ENCODE measurements at places on chromosomes 5 and 9.

- H3K4me3 ChIP-seq = no peak overlapping the region
- no peaks in the 10 kb centered on the region for H3K27me3 ChIP-seq
- H3K36me3 ChIP-seq = peaks cover 34% of the 10 kb centered on the region
- no peak overlapping the region for H3K27ac ChIP-seq
- DNase-seq = no peak
- peaks cover 14% of the 10 kb centered on the region for H3K4me1 ChIP-seq
Measured at GRCh38 chr9:4574657-4575243, 84.5 kb downstream of the SLC1A1 start.

DNA sequence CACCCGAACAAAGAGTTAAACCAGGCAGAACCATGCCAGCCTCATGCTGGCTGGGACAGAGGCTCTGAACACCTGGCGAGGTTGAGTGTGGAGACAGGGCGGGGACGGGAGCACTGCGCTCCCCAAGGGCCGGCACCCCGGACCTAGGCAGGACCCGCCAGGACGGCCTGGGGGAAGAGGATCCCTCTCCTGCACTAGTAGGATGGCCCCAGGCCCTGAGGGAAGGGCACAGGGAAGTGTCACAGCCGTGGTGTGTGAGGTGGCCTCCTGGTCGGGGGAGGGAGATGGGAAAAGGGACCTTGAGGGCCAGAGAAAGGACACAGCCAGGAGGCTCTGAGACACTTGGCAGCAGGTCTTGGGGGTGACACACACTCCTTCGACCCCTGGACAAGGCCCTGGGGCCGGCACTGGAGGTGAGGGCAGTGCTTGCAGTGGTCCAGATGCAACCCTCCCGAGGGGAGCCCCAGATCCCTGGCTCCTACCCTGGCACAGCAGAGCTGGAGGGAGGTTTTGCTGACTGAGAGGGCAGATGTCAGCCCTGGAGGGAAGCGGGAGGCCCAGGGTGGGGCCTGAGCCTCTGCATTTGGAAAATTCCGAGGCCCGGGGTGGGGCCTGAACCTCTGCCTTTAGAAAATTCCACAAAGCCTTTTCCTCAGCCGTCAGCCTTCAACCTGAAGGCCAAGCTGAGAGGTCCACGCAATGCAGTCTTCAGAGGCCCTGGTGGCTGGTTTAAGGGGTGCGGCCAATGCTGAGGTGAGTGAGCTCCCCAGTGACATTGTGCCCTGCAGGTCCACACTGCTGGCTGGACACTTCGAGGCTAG lies 24.8 kb upstream of the TERT start:
- H3K27me3 ChIP-seq = no peaks in the 10 kb centered on the region
- peaks cover 73% of the 10 kb centered on the region for H3K36me3 ChIP-seq
- no peak for DNase-seq
- H3K27ac ChIP-seq = no peak overlapping the region
- peaks cover 5% of the 10 kb centered on the region for H3K4me1 ChIP-seq

DNA sequence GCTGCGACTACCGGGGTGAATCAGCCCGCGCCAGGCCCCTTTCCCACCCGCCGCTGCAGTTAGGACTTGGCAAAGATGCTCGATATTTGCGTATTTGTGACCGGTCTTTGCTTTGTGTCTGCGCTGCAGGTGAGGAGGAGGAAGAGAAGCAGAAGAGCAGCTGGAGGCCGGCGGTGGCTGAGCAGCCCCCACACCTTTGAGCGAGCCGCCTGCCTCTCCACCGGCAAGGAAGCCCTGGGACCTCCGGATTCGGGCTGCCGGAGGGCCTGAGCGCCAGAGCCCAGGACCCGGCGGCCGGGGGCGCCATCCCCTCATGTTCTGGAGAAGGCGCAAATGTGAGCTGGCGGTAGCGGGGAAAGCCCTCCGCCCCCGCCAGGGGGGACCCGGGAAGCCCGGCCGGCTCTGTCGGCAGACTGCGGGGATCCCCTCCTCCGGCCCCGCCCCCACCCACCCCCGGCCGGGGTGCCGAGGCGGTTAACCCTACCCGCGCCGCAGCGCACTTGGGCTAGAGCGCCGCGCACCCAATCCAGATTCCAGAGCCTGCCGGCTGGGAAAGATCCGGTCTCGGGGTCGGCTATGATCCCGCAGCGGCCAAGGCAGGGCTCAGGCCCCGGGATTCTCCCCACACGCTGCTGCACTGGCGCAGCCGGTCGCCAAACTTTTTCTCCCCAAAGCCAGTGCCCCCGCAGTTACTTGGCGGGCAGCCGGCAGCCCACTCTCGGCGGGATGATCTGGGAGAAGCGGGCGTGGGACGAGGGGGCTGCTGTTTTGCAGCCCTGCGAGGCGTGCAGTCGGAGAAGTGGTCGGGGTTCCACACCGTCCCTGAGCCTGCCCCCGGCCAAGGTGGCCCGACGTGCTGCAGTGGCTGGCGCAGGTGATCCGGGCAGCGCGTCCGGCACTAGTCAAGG lies 800 bp upstream of the KCNN2 start:
- DNase-seq = no peak
- peak overlapping the region; percentile 54 for H3K4me3 ChIP-seq
- peaks cover 29% of the 10 kb centered on the region for H3K4me1 ChIP-seq
- no peak overlapping the region for H3K27ac ChIP-seq

GRCh38 chr9:126773004-126773607 lies 31.7 kb upstream of the ZBTB43 start:
- no peak overlapping the region for H3K27ac ChIP-seq
- no peaks in the 10 kb centered on the region for H3K36me3 ChIP-seq
- no peaks in the 10 kb centered on the region for H3K27me3 ChIP-seq
- H3K4me3 ChIP-seq = no peak overlapping the region
- no peaks in the 10 kb centered on the region for H3K4me1 ChIP-seq

- H3K36me3 ChIP-seq = peaks cover 37% of the 10 kb centered on the region
- H3K4me1 ChIP-seq = no peaks in the 10 kb centered on the region
- peak within 1 kb of the TSS; percentile 51 for H3K4me3 ChIP-seq
- peak; percentile 75 for DNase-seq
Measured at GRCh38 chr5:150904479-150905311, at the start of gene ZNF300. TSS of gene ZNF300 (minus strand) at chr5:150904980. CDS start at chr5:150903155, 1,825 bp downstream.

DNA sequence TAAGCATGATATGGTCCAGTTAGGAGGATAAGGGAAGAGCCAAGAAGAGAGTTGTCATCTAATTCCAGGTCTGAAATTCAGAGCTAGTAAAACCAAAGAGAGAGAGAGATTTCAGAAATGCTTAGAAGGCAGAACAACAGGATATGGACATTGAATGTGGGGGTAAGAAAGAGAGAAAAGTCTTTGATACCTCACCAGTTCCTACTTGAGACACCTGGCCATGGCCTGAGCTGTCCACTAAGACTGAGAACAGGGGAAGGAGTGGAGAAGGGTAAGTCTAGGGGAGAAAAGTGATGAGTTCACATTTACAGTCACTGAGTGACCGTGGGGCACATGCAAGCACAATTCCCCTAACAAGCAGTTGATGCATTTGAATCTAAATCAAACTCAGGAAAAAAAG lies 35.5 kb downstream of the TIMD4 start:
- DNase-seq = no peak
- H3K36me3 ChIP-seq = no peaks in the 10 kb centered on the region
- H3K4me1 ChIP-seq = no peaks in the 10 kb centered on the region
- no peak overlapping the region for H3K27ac ChIP-seq

DNA sequence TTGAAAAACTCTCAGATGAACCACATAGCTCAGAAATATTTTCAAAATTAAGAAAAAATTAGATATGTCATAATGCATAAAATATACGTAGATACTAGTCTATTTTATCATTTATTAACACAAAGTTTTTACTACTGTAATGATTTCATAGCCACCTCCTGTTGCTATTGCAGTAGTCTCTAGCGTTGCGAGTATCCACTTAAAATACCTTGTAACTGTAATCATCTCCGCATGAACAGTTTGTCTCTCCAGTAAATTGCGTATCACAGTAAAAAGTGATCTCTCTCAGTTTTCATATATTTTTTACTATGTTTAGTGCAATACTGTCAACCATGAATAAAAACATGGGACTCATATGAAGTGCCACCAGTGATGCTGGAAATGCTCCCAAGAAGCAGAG lies 417.9 kb upstream of the ZNF462 start:
- H3K4me1 ChIP-seq = no peaks in the 10 kb centered on the region
- no peak for DNase-seq
- H3K27ac ChIP-seq = no peak overlapping the region
- H3K4me3 ChIP-seq = no peak overlapping the region

GRCh38 chr9:32398207-32398606 lies 13.8 kb downstream of the ACO1 start:
- no peaks in the 10 kb centered on the region for H3K36me3 ChIP-seq
- peaks cover 6% of the 10 kb centered on the region for H3K4me1 ChIP-seq
- no peak overlapping the region for H3K4me3 ChIP-seq
- no peak overlapping the region for H3K27ac ChIP-seq
- H3K27me3 ChIP-seq = no peaks in the 10 kb centered on the region

GRCh38 chr9:112065806-112066606 lies 109.1 kb downstream of the SUSD1 start:
- no peak for DNase-seq
- H3K27me3 ChIP-seq = no peaks in the 10 kb centered on the region
- H3K4me3 ChIP-seq = no peak overlapping the region
- no peaks in the 10 kb centered on the region for H3K4me1 ChIP-seq

- no peak overlapping the region for H3K4me3 ChIP-seq
- no peaks in the 10 kb centered on the region for H3K4me1 ChIP-seq
- H3K36me3 ChIP-seq = no peaks in the 10 kb centered on the region
- H3K27me3 ChIP-seq = no peaks in the 10 kb centered on the region
Measured at GRCh38 chr5:72602696-72603685, 95.8 kb upstream of the ZNF366 start.

- no peak overlapping the region for H3K27ac ChIP-seq
- no peaks in the 10 kb centered on the region for H3K36me3 ChIP-seq
- no peaks in the 10 kb centered on the region for H3K4me1 ChIP-seq
- no peak for DNase-seq
Measured at GRCh38 chr5:158212917-158213316, 354.0 kb upstream of the CLINT1 start.

GRCh38 chr5:156825688-156826087 lies 24.4 kb upstream of the PPP1R2B start:
- no peak overlapping the region for H3K27ac ChIP-seq
- H3K27me3 ChIP-seq = no peaks in the 10 kb centered on the region
- H3K4me1 ChIP-seq = no peaks in the 10 kb centered on the region
- no peaks in the 10 kb centered on the region for H3K36me3 ChIP-seq

- H3K4me3 ChIP-seq = no peak overlapping the region
- H3K36me3 ChIP-seq = no peaks in the 10 kb centered on the region
- no peak for DNase-seq
- peaks cover 78% of the 10 kb centered on the region for H3K4me1 ChIP-seq
Measured at GRCh38 chr9:38019731-38020130, 49.3 kb downstream of the SHB start.

- H3K4me3 ChIP-seq = no peak overlapping the region
- no peak for DNase-seq
- no peak overlapping the region for H3K27ac ChIP-seq
- no peaks in the 10 kb centered on the region for H3K36me3 ChIP-seq
- no peaks in the 10 kb centered on the region for H3K27me3 ChIP-seq
- peaks cover 8% of the 10 kb centered on the region for H3K4me1 ChIP-seq
Measured at GRCh38 chr9:89679016-89679415, 74.2 kb downstream of the GADD45G start.

- no peak overlapping the region for H3K4me3 ChIP-seq
- H3K36me3 ChIP-seq = peaks cover 21% of the 10 kb centered on the region
- no peaks in the 10 kb centered on the region for H3K27me3 ChIP-seq
Measured at GRCh38 chr9:36194326-36195000, 3.7 kb downstream of the CLTA start.

DNA sequence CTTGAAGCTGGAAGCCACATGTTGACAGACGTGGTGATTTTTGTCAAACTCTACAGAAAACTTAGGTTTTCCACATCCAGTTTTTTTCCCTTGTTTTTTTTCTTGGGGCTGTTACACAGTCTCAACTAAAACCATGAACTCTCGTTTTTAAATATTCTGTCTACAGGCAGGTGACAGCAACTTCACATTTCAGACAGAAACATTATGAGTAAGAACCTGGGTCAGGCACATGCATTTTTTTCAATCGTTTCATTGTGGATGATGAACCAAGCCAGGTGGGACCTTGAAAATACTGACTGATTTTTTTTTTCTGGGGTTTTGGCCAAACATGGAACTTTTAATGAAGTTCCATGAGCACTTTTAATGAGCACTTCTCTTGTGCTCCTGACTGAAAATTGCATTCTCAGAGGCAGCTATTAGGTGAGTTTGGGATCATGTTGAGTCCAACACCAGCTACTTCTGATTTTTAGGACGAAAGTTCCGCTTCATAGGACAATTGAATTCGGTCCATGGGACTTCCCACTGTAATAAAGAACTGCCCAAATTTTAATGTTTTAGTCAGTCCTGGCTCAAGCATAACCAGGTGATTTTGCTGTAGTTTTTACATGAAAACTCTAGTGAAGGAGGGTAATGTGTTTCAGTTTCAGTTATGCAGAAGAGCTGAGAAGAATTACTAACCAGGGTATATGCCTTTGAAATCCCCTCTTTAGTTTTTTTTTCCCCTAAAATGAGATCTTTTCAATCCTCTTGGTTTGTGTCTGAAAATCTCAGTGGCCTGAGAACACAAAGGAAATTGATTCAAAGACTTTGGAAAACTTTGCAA lies 93.2 kb upstream of the ADAMTS16 start:
- H3K27ac ChIP-seq = no peak overlapping the region
- DNase-seq = no peak
- no peak overlapping the region for H3K4me3 ChIP-seq
- no peaks in the 10 kb centered on the region for H3K27me3 ChIP-seq

- H3K4me1 ChIP-seq = no peaks in the 10 kb centered on the region
- no peaks in the 10 kb centered on the region for H3K36me3 ChIP-seq
- H3K27ac ChIP-seq = no peak overlapping the region
- no peak overlapping the region for H3K4me3 ChIP-seq
- H3K27me3 ChIP-seq = no peaks in the 10 kb centered on the region
Measured at GRCh38 chr5:17412760-17413671, 85.0 kb upstream of the TAF11L2 start.

- H3K4me1 ChIP-seq = no peaks in the 10 kb centered on the region
- no peak for DNase-seq
- no peaks in the 10 kb centered on the region for H3K27me3 ChIP-seq
Measured at GRCh38 chr5:56700711-56701110, 114.6 kb upstream of the MAP3K1 start.

DNA sequence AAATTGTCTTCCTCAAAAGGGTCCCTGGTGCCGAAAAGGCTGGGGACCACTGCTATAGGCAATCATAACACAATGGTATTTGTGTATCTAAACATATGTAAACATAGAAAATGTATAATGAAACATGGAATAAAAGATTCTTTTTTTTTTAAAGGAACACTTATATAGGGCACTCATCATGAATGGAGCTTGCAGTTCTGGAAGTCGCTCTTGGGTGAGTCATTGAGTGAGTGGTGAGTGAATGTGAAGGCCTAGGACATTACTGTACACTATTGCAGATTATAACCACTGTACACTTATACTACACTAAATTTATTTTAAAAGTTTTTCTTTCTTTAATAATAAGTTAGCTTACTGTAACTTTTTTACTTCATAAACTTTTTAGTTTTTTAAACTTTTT lies 176.4 kb downstream of the ARRDC3 start:
- no peak for DNase-seq
- H3K4me3 ChIP-seq = no peak overlapping the region
- no peaks in the 10 kb centered on the region for H3K27me3 ChIP-seq
- H3K27ac ChIP-seq = no peak overlapping the region
- no peaks in the 10 kb centered on the region for H3K4me1 ChIP-seq

- peaks cover 8% of the 10 kb centered on the region for H3K4me1 ChIP-seq
- H3K27me3 ChIP-seq = no peaks in the 10 kb centered on the region
- H3K4me3 ChIP-seq = no peak overlapping the region
- no peak for DNase-seq
- peak overlapping the region; percentile 60 for H3K27ac ChIP-seq
Measured at GRCh38 chr9:83281306-83282255, 218.6 kb upstream of the RASEF start.

Measured in tibial artery (tissue), 4 donors.